ENCODE measurements at places on chromosomes 11 and 22. TPM values are rescaled to one million over a fixed set of nuclear protein-coding genes. Genes with fewer than 3 reads are reported as not detected.

The FAM83F gene
- 0.81 TPM for total RNA-seq

The PHOX2A gene
- total RNA-seq, result not detected

The VSIG10L2 gene
- not detected for total RNA-seq

The CSKMT gene
- 35.2 TPM for total RNA-seq

The KCNE3 gene
- total RNA-seq, result not detected

The DUSP8 gene
- 2.8 TPM for total RNA-seq

The ACTN3 gene
- not detected for total RNA-seq

The CHRM1 gene
- total RNA-seq, result not detected

The GPR83 gene
- 0.12 TPM for total RNA-seq

The EMSY gene
- 27.8 TPM for total RNA-seq

The GGT5 gene
- 0.37 TPM for total RNA-seq

The RNF215 gene
- total RNA-seq, result 8.4 TPM

The MMP1 gene
- not detected for total RNA-seq

The TMPRSS4 gene
- 0.07 TPM for total RNA-seq

The TSPAN4 gene
- total RNA-seq, result 14.9 TPM

The P2RY6 gene
- not detected for total RNA-seq

The SLC22A12 gene
- total RNA-seq, result not detected

The RAC2 gene
- 681 TPM for total RNA-seq

The PDE3B gene
- 79.2 TPM for total RNA-seq

The KIAA1671 gene
- 6.6 TPM for total RNA-seq

The CYTH4 gene
- 87.5 TPM for total RNA-seq

The SCGB1D2 gene
- not detected for total RNA-seq

The THY1 gene
- total RNA-seq, result 4.0 TPM

The NNMT gene
- not detected for total RNA-seq

The MPPED2 gene
- 0.46 TPM for total RNA-seq

The OR5A2 gene
- not detected for total RNA-seq

The TREH gene
- not detected for total RNA-seq

The SERHL2 gene
- total RNA-seq, result 1.2 TPM

The YAP1 gene
- 0.22 TPM for total RNA-seq

The TSSK2 gene
- total RNA-seq, result not detected

The PKNOX2 gene
- not detected for total RNA-seq

The DEFB131B gene
- not detected for total RNA-seq

The MRPL23 gene
- total RNA-seq, result 59.4 TPM

The NXPE1 gene
- total RNA-seq, result not detected

The GGTLC3 gene
- total RNA-seq, result not detected

The CFAP68 gene
- total RNA-seq, result 24.9 TPM

The OR8H3 gene
- total RNA-seq, result not detected

The BIRC3 gene
- 123 TPM for total RNA-seq

The ABCC8 gene
- not detected for total RNA-seq

The ZDHHC13 gene
- total RNA-seq, result 25.1 TPM

The TSKU gene
- total RNA-seq, result 1.4 TPM

The PATE2 gene
- 0.14 TPM for total RNA-seq
